ENCODE measurements at places on chromosomes 3 and 15. TPM values are rescaled to one million over a fixed set of nuclear protein-coding genes. Genes with fewer than 3 reads are reported as not detected.
A peak's percentile ranks its signal among the peaks of the same experiment; 100 is the strongest.

- DNase-seq = no peak
These were observed 212.1 kb upstream of the EIF1B start for GRCh38 chr3:40097131-40098117.

- DNase-seq = no peak
These were observed 550.0 kb downstream of the AGBL1 start for GRCh38 chr15:86629409-86630356.

DNA sequence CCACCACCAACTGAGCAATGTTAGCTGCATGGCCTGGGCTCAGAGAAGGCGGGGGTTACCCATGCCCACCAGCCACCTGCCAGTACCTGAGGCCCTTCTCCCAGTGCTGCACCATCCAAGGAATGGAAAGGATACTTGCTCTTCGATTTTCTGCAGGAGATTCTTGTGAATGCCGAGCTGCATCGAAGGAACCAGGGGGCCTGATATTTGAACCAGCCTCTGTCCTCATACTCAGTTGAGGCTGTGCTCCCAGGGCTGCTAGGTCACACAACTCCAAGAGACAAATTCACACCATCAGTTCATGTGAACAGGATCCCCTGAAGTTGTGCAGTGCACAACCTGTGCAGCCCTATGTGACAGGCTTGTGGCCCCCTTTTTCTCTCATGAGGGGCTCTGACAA is 18.0 kb downstream of the PLA2G4F start:
- peak; percentile 20 for DNase-seq

- DNase-seq = no peak
These were observed 115.6 kb downstream of the GREM1 start for GRCh38 chr15:32833379-32833821.

DNA sequence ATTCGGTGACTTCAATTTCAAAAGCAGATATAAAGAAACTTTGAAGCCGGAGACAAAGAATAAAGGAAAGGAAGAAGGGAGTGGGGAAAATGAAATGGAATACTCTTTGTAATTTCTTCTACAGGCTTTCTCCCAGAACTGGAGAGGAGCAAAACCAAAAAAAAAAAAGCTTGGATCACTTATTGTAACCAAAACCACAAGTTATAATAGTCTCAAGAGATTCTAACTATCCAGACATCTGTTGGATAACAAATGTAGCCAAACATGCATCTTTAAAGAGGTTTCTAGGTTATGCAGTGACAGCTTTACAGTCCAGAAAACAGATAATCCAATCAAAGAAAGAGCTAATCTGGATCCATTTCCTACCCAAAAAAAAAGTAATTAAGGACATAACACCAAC is 36.2 kb downstream of the VGLL3 start:
- DNase-seq = no peak

- DNase-seq = no peak
These were observed 187.1 kb upstream of the THBS1 start for GRCh38 chr15:39393575-39394335.

- no peak for DNase-seq
These were observed 30.3 kb upstream of the VEPH1 start for GRCh38 chr3:157533298-157534070.

DNA sequence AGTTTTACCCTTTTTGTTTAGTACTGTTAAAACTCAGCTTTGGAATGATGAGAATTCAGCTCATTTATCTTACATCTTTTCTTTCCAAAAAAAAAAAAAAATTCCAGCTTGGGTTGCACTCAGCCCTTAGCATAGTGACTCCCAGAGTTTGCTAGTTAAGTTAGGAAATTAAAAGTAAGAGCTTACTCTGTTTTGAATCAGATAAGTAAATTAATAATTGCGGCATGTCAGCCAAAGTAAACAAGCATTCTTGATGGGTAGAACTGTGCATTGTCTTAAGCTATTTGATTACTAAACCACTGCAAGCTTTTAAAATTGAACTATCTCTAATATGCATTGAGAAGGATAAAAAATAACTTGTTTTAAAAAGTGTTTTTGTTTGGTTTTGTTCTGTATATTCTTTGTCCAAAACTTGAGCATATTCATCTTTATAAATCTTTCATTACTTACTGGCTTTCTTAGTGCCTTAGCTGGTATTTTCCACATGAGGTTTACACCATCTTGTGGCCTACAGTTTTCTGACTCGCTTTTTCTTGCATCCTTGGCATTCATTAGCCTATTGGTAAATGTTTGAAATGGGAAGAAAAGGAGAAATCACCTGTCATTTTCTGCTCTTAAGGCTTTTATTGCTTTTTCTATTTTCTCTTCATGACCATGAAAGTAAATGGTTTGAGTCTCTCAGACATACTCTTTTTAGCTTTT is 107.6 kb downstream of the FILIP1L start:
- DNase-seq = no peak

DNA sequence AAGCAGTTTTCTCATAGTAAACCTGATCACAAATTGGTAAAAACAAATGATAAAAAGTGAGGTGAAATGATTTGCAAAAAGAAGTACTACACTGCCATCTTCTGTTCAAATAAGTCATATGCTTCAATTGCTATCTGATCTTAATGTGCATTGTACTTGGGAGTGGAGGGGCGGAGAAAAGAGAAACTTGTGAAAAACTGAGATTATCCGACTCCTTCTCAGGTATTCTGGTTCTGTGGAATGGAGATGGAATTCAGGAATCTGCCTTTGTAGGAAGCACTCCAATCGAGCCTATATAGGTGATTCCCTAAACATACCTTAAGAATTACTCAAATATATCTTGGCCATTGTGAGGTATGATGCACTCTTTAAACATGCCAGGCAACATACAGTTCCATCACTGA is 180.6 kb downstream of the CHL1 start:
- DNase-seq = no peak

DNA sequence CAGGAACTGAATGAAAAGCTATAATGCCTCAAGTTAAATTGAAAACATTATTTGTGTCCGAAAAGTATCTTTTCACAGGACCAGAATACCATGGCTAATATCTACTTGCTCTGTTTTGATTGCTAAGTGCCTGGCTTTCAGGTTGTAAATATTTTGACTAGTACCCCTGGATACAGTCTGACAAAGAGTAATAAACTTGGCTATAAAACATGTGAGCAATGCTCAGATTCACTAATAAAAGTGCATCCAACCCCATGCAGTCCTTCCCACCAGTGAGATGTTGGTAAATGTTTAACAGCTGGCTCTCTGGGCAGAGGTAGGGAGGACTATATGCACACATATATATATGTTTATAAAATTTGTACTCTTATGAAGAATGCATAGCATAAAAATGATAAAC is 281.8 kb upstream of the TGFBR2 start:
- no peak for DNase-seq

- DNase-seq = no peak
These were observed 11.8 kb downstream of the ATXN7 start for GRCh38 chr3:63875510-63875909.

The PLSCR1 gene
- total RNA-seq = 187 TPM

The ZFYVE19 gene
- total RNA-seq = 9.8 TPM

The SPINK8 gene
- total RNA-seq = not detected

The SCN11A gene
- total RNA-seq = 0.32 TPM

The IL17RB gene
- total RNA-seq = not detected

The HRG gene
- not detected for total RNA-seq

The UBR1 gene
- total RNA-seq = 40.2 TPM

The REC114 gene
- total RNA-seq = not detected

The FHIT gene
- total RNA-seq = 8.5 TPM

The MESP2 gene
- total RNA-seq = 0.96 TPM
